ENCODE measurements at places on chromosomes 4 and X.
A peak's percentile ranks its signal among the peaks of the same experiment; 100 is the strongest.

DNA sequence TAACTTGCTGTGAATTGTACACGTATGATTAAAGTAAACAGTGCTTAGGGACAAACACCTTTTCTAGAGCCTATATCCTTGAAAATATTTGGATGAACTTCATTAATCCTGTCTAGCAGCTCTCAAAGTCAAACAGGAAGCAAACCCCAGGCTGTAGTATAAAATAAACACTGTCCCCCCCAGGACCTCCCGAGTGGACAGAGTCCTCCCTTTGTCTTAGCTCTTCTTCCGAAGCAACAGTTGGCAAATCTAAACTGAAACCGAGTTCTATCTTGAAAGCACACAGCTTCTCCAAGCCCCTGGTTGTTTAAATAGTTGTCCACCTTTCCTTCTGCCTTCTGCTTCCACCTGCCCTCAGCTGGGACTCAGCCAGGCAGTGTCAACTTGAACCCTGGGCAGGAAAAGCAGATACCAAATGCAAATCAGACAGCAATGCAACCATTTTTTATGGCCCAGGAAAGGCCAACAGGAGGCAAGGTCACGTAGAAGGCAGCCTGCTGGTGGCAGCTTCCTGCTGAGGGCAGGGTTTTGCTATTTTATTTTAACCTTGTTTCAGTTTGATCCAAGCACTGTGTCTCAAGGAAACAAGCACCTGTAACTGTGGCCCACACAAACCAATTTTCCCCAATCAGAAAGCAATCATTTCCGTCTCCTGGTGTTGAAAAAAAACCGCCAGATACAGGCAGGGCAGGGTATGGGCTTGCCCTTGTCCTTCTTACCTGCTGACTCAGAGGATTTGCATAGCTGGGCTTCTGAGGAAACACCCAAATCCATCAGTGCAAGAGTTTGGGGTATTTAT, 110.3 kb upstream of the KIT start:
- DNase-seq: peak; percentile 4

DNA sequence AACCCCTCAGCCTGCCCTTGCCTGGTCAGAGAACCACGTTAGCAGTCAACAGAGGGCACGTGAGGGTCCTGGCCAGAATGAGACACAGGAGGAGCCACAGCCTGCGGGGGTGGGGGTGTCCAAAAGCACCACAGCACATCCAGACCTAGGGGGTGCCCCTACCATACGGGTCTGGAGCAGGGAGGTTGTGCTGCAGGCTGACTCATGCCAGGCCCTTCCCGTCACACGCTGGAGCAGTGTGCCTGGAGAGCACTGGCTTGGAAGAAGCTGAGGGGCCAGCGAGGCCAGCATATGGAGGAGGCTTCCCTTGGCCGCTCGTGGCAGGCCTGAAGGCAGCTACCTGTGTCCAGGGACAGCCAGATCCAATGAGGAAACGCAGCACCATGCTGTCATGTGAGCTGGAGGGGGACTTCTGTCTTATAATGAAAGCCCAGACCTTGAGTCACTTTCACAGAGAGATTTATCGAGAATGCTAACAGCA, 1.5 kb upstream of the IRAK1 start:
- DNase-seq: no peak

- no peak for DNase-seq
Observed at GRCh38 chrX:152177497-152178269, 39.3 kb upstream of the MAGEA10 start.

- DNase-seq: no peak
Observed at GRCh38 chr4:136680271-136680670, 852.0 kb downstream of the PCDH18 start.

- no peak for DNase-seq
Observed at GRCh38 chr4:40506492-40506891, 123.2 kb downstream of the RBM47 start.

DNA sequence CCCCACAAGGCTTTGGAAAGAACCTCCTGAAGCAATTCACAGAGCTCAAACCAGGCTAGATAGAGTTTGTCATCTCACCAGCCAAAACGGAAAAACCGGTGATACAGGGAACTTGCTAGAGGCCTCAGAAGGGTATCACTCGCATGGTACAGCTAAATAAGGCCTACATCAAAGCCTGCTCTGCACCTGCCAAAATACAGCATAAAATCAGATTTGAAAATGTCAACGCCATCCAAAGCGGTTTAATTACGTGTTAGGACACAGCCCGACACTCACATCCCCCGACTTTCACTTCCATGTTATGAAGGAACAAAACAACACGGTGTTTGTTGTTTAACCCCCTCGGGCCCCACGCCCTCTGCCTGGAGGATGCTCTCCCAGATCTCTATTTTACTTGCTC, 65.0 kb downstream of the MAPK10 start:
- DNase-seq: no peak
